ENCODE measurements at places on chromosomes 3 and 15. TPM values are rescaled to one million over a fixed set of nuclear protein-coding genes. Genes with fewer than 3 reads are reported as not detected.

Gene CHRNA7
- 1.5 TPM for polyA plus RNA-seq

Gene SLC6A1
- polyA plus RNA-seq, result not detected

Gene PLXNA1
- 17.5 TPM for polyA plus RNA-seq

Gene CCR5
- polyA plus RNA-seq, result not detected

Gene TRIM42
- not detected for polyA plus RNA-seq

Gene IGDCC3
- 0.11 TPM for polyA plus RNA-seq

Gene ASB14
- polyA plus RNA-seq, result 0.03 TPM

Gene GOLGB1
- 11.9 TPM for polyA plus RNA-seq

Gene IQCF5
- not detected for polyA plus RNA-seq

Gene GPR176
- 8.1 TPM for polyA plus RNA-seq

Gene ARGFX
- not detected for polyA plus RNA-seq

Gene SLC2A2
- not detected for polyA plus RNA-seq

Gene ZNF710
- polyA plus RNA-seq, result 7.2 TPM

Gene PLAAT1
- not detected for polyA plus RNA-seq

Gene WDR76
- 15.6 TPM for polyA plus RNA-seq

Gene RHOV
- polyA plus RNA-seq, result 4.9 TPM

Gene REC114
- polyA plus RNA-seq, result not detected

Gene RLBP1
- not detected for polyA plus RNA-seq

Gene ACOX2
- polyA plus RNA-seq, result 4.9 TPM

Gene AHSG
- polyA plus RNA-seq, result not detected

Gene FGF7
- not detected for polyA plus RNA-seq
